Hair follicular keratinocyte (primary cell): ENCODE measurements at places on chromosomes 6 and 20. TPM values are rescaled to one million over a fixed set of nuclear protein-coding genes. Genes with fewer than 3 reads are reported as not detected.

GHRH gene
- total RNA-seq, result not detected in 2 replicates

NDRG3 gene
- total RNA-seq, result 21.8 and 22.0 TPM in 2 replicates

C6orf141 gene
- total RNA-seq, result 21.5 and 23.2 TPM in 2 replicates

NMBR gene
- total RNA-seq, result 0.11 and 0.31 TPM in 2 replicates

RPL10A gene
- 1,895 and 1,955 TPM in 2 replicates for total RNA-seq

CFAP206 gene
- total RNA-seq, result not detected in 2 replicates

PLCB4 gene
- 2.1 and 3.1 TPM in 2 replicates for total RNA-seq

TNXB gene
- 0.23 and 0.30 TPM in 2 replicates for total RNA-seq

OR12D3 gene
- not detected in 2 replicates for total RNA-seq

LCA5 gene
- 1.3 and 1.9 TPM in 2 replicates for total RNA-seq

GNAS-AS1 gene
- 0.62 and 1.6 TPM in 2 replicates for total RNA-seq

MLN gene
- total RNA-seq, result not detected in 2 replicates

FOXA2 gene
- 6.2 and 6.7 TPM in 2 replicates for total RNA-seq

HTR1B gene
- total RNA-seq, result 1.3 and 1.4 TPM in 2 replicates

C20orf173 gene
- not detected in 2 replicates for total RNA-seq

RAET1G gene
- 7.6 and 20.4 TPM in 2 replicates for total RNA-seq

HLA-DOA gene
- total RNA-seq, result under 0.01 and 0.11 TPM in 2 replicates
